ENCODE measurements at places on chromosomes 1 and 21. TPM values are rescaled to one million over a fixed set of nuclear protein-coding genes. Genes with fewer than 3 reads are reported as not detected.

GRCh38 chr21:37507716-37508115 is 141.1 kb downstream of the DYRK1A start:
- no peak overlapping the region for H3K4me3 ChIP-seq
- H3K27ac ChIP-seq = no peak overlapping the region
- H3K4me1 ChIP-seq = no peaks in the 10 kb centered on the region
- no peaks in the 10 kb centered on the region for H3K27me3 ChIP-seq
- peaks cover 34% of the 10 kb centered on the region for H3K36me3 ChIP-seq
- no peak for DNase-seq

- H3K4me3 ChIP-seq = no peak overlapping the region
- H3K4me1 ChIP-seq = no peaks in the 10 kb centered on the region
- DNase-seq = peak; percentile 24
- no peaks in the 10 kb centered on the region for H3K36me3 ChIP-seq
Observed at GRCh38 chr1:178518894-178519293, 6.0 kb downstream of the TEX35 start.

DNA sequence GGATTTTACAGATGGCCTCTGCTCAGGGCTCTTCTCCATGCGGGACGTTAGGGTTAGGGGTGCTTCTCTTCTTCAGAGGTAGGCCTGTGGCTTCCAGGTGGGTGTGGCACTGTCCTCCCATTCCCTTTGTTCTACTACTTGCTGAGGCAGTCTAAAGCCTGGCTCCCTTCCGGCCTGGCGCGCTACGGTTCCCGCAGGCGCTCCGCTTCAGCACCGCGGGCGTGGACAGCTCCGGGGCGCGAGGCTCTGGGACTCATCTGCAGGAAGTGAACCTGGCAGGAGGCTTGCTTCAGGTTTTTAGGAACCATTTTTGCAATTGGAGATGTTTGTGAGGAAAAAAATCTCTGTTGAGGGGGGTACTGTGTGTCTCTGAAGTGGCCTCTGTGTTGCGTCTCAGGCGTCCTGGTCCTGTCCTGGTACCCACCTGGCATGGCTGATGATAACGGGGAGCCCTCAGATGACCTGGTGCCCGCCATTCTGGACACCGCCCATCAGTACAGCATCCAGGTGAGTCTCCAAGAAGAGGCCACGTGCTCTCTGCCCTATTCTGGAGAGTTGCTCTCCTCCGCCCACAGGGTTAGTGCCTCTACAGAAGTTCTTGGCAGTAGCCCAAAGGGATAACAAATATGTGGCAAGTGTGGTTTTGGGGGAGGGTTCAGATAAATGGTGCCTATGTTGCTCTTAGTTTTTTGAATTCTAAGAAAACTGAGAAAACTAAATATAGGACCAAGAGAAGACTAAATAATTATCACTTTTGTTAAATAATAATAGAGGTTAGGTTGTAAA is 1.9 kb downstream of the MANEAL start:
- H3K4me1 ChIP-seq = peaks cover 21% of the 10 kb centered on the region
- DNase-seq = no peak
- no peak overlapping the region for H3K4me3 ChIP-seq
- H3K27me3 ChIP-seq = no peaks in the 10 kb centered on the region
- H3K36me3 ChIP-seq = no peaks in the 10 kb centered on the region

DNA sequence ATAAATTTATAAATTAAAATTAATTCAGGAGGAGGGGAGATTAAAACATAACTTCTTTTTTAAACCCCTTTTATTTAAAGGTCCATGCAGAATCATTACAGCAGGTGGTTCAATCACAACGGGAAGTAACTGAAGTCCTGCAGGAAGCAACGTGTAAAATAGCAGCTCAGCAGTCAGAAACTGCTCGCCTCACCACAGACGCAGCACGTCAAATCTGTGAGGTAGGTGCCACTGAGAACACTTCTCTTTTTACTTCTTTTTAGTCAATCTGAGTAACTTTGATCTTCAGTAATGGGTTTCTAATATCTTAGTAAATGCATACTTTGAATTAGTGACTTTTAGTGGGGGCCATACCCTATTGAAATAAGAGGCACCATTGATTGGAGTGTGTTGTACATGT is 87.0 kb downstream of the CEP350 start:
- no peaks in the 10 kb centered on the region for H3K4me1 ChIP-seq
- no peak for DNase-seq
- H3K36me3 ChIP-seq = peaks cover 27% of the 10 kb centered on the region
- H3K27me3 ChIP-seq = no peaks in the 10 kb centered on the region
- H3K27ac ChIP-seq = no peak overlapping the region
- no peak overlapping the region for H3K4me3 ChIP-seq

VCAM1 gene
- total RNA-seq = 11.0 TPM

ACTL8 gene
- not detected for total RNA-seq

GPR25 gene
- total RNA-seq = not detected

GBP4 gene
- 3.0 TPM for total RNA-seq

TACSTD2 gene
- not detected for total RNA-seq

ADAMTS1 gene
- 104 TPM for total RNA-seq

IGFN1 gene
- total RNA-seq = 0.14 TPM

USH2A gene
- not detected for total RNA-seq

HCRTR1 gene
- total RNA-seq = not detected

CFHR4 gene
- total RNA-seq = not detected
